ENCODE measurements at places on chromosomes 16 and 17. TPM values are rescaled to one million over a fixed set of nuclear protein-coding genes. Genes with fewer than 3 reads are reported as not detected.

GRCh38 chr16:27083861-27084261 is 17.1 kb downstream of the C16orf82 start:
- H3K4me1 ChIP-seq = no peaks in the 10 kb centered on the region
- H3K27ac ChIP-seq = no peak overlapping the region
- H3K36me3 ChIP-seq = no peaks in the 10 kb centered on the region
- no peaks in the 10 kb centered on the region for H3K27me3 ChIP-seq

- no peaks in the 10 kb centered on the region for H3K27me3 ChIP-seq
- no peak overlapping the region for H3K27ac ChIP-seq
- no peaks in the 10 kb centered on the region for H3K4me1 ChIP-seq
- DNase-seq = no peak
- H3K4me3 ChIP-seq = no peak overlapping the region
- H3K36me3 ChIP-seq = no peaks in the 10 kb centered on the region
Observed at GRCh38 chr16:51624080-51624775, 473.2 kb upstream of the SALL1 start.

DNA sequence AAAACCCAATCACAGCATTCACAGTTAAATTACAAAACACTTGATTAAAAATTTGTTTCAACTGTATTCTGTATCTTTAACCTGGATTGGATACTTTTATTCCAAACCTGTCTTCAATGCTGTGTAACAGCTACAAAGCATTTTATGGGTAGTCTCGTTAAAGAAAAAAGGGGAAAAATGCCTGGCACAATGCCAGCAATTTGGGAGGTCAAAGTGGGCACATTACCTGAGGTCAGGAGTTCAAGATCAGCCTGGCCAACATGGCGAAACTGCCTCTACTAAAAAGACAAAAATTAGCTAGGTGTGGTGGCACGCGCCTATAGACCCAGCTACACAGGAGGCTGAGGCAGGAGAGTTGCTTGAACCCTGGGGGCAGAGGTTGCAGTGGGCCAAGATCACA is 4.0 kb downstream of the GNA13 start:
- H3K4me3 ChIP-seq = no peak overlapping the region
- peak overlapping the region; percentile 49 for H3K27ac ChIP-seq
- H3K4me1 ChIP-seq = peaks cover 69% of the 10 kb centered on the region

DNA sequence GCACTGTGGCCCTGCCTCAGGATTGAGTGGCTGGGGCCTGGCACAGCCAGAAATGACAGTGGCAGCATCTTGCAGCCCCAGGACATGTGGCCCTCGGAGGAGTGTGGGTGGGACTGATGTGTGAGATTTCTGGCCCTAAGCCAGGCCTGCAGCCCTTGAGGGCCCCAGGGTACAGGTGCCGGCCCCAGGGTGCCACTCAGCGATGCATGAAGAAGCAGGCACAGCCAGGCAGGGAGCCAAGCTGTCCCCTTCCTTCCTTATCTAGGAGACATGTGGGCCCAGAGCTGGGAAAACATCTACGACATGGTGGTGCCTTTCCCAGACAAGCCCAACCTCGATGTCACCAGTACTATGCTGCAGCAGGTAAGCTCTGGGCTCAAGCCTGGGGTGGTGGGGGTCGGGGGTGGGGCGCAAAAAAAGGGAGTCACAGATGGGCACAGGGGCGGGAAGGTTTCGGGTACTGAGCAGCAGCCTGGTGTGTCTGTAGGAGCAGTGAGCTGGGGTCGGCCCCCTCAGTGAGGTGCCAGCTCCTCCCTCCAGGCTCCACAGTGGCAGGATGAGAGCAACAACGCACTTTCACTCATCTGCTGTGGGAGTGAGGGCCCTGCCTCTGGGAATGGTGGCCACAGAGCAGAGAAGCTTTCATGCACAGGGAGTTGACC is 4.1 kb downstream of the ACE start:
- peaks cover 9% of the 10 kb centered on the region for H3K4me1 ChIP-seq
- H3K36me3 ChIP-seq = no peaks in the 10 kb centered on the region
- DNase-seq = no peak
- H3K4me3 ChIP-seq = no peak overlapping the region
- H3K27me3 ChIP-seq = peaks cover 3% of the 10 kb centered on the region

CDRT15 gene
- polyA plus RNA-seq = not detected

GGA2 gene
- polyA plus RNA-seq = 55.4 TPM

- peaks cover 27% of the 10 kb centered on the region for H3K4me1 ChIP-seq
- peaks cover 2% of the 10 kb centered on the region for H3K36me3 ChIP-seq
- no peak overlapping the region for H3K27ac ChIP-seq
- no peaks in the 10 kb centered on the region for H3K27me3 ChIP-seq
- no peak overlapping the region for H3K4me3 ChIP-seq
Observed at GRCh38 chr16:11979013-11979672, 2.6 kb downstream of the SNX29 start.

DNA sequence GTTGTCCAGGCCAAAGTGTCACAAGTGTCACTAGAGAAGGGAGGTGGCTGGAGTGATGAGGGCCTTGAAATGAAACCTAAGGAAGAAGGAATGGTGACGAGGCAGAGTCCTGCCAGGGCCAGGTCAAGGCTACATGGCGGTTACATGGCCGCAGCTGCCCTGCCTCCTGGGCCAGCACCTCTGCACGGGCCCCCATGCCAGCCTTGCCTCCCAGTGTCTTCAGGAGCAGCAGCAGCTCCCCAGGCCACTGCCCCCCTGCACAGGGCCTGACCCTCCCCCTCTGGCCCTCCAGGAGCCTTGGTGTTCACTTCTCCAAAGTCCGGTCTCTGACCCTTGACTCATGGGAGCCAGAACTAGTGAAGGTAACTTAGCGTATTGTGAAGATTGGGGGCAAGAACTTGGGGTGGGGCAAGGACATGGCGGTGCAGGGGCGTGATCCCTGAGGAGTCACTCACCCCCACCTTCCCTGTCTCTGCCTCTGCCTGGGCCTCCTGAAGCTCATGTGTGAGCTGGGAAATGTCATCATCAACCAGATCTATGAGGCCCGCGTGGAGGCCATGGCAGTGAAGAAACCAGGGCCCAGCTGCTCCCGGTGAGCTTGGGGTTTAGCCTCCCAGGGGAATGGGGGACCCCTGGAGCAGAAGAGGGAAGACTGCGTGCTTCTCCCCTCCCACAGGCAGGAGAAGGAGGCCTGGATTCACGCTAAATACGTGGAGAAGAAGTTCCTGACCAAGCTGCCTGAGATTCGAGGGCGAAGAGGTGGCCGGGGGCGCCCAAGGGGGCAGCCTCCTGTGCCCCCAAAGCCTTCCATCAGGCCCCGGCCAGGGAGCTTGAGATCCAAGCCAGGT is 4.1 kb upstream of the KCTD11 start:
- no peaks in the 10 kb centered on the region for H3K27me3 ChIP-seq
- peaks cover 57% of the 10 kb centered on the region for H3K36me3 ChIP-seq
- H3K4me1 ChIP-seq = peaks cover 31% of the 10 kb centered on the region
- DNase-seq = no peak

- no peaks in the 10 kb centered on the region for H3K27me3 ChIP-seq
- H3K4me3 ChIP-seq = no peak overlapping the region
- no peak overlapping the region for H3K27ac ChIP-seq
- no peaks in the 10 kb centered on the region for H3K4me1 ChIP-seq
Observed at GRCh38 chr17:9908649-9909042, 3.6 kb upstream of the RCVRN start.

DNA sequence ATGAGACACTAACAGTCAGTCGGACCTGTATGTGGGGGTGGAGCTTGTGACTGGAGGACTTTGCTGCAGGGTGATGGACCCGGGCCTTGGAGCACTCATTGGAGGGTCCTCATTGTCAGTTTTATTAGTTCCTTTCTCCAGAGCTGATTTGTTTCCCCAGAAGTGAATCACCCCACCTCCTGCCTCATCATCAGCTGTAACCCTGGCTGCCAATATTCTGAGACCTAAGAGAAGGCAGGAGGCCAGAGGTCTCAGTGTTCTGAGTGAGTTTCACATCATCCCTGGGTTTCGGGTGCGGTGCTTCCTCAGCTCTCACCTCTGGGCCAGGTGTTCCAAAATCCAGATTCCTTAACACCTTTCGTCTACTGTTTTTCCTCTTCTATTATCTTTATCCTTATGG is 49.9 kb upstream of the KIFC3 start:
- no peak for DNase-seq
- no peaks in the 10 kb centered on the region for H3K36me3 ChIP-seq
- no peak overlapping the region for H3K27ac ChIP-seq
- no peaks in the 10 kb centered on the region for H3K4me1 ChIP-seq
- H3K4me3 ChIP-seq = no peak overlapping the region
- no peaks in the 10 kb centered on the region for H3K27me3 ChIP-seq

TMEM92 gene
- not detected for polyA plus RNA-seq

- H3K4me1 ChIP-seq = peaks cover 36% of the 10 kb centered on the region
- no peak overlapping the region for H3K4me3 ChIP-seq
- DNase-seq = no peak
- H3K27ac ChIP-seq = no peak overlapping the region
- no peaks in the 10 kb centered on the region for H3K27me3 ChIP-seq
Observed at GRCh38 chr17:75861927-75862317, 6.8 kb upstream of the WBP2 start.

DNA sequence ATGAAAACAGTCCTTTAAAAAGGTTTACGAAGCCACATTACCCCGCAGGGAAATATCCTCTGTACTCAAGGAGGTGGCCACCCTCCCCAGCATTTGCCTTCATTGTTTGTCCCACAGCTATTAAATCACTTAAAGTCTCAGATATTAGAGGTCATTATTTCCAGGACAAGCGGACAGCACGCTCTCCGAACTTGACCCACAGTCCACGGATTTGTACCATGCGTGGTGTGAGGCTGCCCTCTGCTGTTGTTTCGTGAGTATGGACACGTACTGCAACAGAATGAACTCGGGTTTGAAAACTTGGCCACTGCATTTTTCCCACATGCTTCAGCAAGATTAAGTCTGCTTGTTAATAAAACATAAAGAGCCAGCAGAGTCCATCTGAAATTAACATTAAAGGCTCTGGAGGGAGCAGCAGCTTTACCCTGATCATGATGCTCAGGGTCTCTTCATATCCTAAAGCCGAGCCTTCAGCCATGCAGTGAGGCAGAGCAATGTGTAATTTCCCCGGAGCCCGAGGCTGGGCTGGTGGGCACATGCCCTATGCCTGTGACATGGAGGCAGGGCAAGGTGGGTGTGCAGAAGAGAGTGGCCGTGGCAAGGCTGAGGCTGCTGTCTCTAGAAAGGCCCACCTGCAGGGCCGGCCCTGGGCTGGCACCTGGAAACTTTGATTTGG is 19.7 kb downstream of the MEAK7 start:
- no peak overlapping the region for H3K4me3 ChIP-seq
- DNase-seq = no peak
- H3K27ac ChIP-seq = no peak overlapping the region

ARL5C gene
- polyA plus RNA-seq = not detected

SLC6A2 gene
- not detected for polyA plus RNA-seq

DNA sequence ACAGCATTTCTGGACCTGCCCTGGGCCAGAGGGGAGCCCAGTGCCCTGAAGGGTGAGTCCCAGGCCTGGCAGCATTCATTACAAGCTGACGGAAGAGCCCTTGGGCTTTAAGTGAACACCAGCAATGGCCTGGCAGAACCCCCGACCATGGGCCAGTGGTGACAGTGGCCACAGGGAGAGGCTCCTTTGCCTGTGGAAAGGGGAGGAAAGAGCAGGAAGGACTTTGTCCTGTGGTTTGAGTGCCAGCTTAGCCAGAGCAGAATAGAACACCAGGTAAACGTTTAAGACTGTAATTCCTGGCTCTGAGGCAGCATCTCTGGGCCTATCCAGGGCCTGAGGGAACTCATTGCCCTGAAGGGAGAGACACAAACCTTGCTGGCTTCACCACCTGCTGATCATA is 34.3 kb upstream of the ATP2C2 start:
- H3K27ac ChIP-seq = no peak overlapping the region
- H3K4me3 ChIP-seq = no peak overlapping the region
- no peaks in the 10 kb centered on the region for H3K36me3 ChIP-seq
- H3K4me1 ChIP-seq = no peaks in the 10 kb centered on the region
- no peak for DNase-seq

DNA sequence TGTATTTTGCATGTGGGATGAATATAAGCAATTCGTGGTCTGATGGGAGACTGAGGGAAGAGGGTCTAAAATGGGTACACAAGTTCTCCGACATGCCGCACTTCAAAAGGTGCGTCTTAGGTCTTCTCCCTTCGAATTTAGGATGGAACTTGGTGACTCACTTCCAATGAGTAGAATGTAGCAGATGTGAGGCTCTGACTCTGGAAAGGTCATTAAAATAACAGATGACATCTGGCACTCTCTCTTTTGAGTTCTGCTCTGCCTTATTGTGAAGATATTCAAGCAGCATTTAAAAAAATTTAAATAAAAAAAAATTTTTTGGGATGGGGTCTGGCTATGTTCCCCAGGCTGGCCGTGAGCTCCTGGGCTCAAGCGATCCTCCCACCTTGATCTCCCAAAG is 92.7 kb downstream of the TMEM100 start:
- H3K36me3 ChIP-seq = no peaks in the 10 kb centered on the region
- H3K27ac ChIP-seq = no peak overlapping the region
- peaks cover 3% of the 10 kb centered on the region for H3K4me1 ChIP-seq
- no peak for DNase-seq

NME2 gene
- 311 TPM for polyA plus RNA-seq

Measured in CD14-positive monocyte (primary cell).